Globus pallidus (tissue), 1 donor: ENCODE measurements at places on chromosomes 3 and 15.
A peak's percentile ranks its signal among the peaks of the same experiment; 100 is the strongest.

DNA sequence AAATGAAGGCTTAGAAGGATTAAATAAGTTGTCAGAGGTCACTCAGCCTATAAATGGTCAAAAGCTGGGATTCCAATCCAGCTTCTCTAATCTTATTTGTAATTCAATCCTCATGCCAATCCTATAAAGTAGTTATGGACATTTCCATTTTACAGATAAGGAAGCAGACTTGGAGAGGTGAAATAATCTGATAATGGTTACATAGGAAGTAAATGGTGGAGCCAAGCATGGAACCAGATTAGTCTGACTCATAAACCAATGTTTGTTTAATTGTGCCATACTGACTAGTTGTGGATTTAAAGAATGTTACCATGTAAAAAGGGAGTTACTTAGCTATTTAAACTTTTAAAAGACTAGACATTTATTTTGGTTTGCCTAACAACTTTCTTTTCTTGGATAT is 59.7 kb downstream of the KCNAB1 start:
- DNase-seq = no peak

- DNase-seq = no peak
Measured at GRCh38 chr3:45664578-45664977, 24.6 kb upstream of the SACM1L start.

- DNase-seq = no peak
Measured at GRCh38 chr3:12869035-12869621, 27.8 kb upstream of the RPL32 start.

DNA sequence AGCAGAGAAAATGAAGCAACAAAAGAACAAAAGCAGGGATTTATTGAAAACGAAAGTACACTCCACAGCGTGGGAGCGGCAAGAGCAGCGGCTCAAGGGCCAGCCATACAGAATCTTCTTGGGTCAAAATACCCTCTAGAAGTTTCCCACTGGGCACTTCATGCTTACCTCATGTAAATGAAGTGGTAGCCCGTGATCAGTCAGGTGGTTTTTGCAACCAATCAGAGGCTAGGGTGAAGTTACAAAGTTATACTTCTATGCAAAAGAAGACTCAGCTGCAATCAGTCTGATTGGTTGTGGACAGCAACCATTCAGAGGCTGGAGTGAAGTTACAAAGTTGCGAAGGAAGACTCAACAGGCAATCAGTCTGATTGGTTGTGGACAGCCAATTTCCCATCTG is 37.8 kb upstream of the TRH start:
- DNase-seq = peak; percentile 70

GRCh38 chr15:31230630-31231485 is 95.8 kb upstream of the KLF13 start:
- no peak for DNase-seq

- DNase-seq = no peak
Measured at GRCh38 chr3:39226106-39226741, 33.8 kb upstream of the XIRP1 start.

GRCh38 chr15:91400481-91400880 is 300.4 kb downstream of the SV2B start:
- no peak for DNase-seq

GRCh38 chr15:75231836-75232235 is 26.3 kb upstream of the GOLGA6C start:
- DNase-seq = no peak

DNA sequence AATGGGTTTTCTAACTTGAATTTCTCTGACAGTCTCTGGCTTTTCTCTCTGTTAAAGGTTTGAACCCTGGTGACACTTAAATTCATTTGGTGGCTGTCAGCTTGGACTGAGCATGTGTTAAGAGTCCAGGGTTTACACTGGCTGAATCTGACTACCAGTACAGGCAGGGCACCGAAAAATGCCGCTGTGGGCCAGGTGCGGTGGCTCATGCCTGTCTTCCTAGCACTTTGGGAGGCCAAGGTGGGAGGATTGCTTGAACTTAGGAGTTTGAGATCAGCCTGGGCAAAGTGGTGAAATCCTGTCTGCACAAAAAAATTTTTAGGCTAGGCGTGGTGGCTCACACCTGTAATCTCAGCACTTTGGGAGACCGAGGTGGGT is 1.8 kb downstream of the MANF start:
- DNase-seq = no peak

DNA sequence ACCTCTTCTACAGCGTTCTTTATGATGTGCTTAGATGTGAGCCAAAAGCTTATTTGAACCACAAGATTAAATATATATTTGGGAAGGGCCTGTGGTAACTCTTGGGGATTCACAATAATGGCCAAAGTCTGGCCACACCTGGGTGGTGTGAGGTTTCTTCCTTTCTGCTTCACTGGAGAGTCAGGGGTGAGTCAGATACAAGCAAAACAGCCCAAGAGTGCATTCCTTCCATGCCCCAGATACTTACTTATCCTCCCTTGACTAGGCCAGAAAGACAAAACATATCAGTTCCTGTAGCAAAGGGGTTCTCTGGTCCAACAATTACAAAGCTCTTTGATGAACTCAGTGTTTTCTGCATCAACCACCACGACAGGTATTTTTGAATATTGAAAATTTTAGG is 941 bp downstream of the ZBED2 start:
- DNase-seq = no peak

GRCh38 chr3:14688525-14688924 is 13.6 kb downstream of the C3orf20 start:
- DNase-seq = no peak

GRCh38 chr3:183466575-183466974 is 38.2 kb upstream of the MCF2L2 start:
- DNase-seq = no peak

DNA sequence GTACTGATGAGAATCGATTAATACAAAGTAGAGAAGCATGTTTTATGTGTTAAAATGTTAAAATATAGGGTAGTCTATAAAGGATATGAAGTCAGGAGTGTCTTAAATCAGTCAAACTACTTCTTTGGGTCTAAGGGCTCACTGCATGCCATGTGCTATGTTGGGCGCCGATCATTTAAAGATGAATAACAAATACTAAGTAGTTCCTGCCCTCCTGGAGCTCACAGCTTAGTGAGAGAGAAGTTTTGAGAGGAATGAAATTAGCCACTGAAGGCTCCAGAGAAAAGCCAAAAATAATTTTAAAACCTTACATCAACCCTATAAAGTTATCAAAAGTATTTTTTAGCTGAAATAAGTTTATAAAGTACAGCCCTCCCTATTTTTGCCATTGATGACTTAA is 44.5 kb downstream of the BLM start:
- DNase-seq = no peak

- no peak for DNase-seq
Measured at GRCh38 chr3:58404396-58404795, 29.2 kb downstream of the PDHB start.

- no peak for DNase-seq
Measured at GRCh38 chr3:127028781-127029657, 46.1 kb downstream of the PLXNA1 start.

DNA sequence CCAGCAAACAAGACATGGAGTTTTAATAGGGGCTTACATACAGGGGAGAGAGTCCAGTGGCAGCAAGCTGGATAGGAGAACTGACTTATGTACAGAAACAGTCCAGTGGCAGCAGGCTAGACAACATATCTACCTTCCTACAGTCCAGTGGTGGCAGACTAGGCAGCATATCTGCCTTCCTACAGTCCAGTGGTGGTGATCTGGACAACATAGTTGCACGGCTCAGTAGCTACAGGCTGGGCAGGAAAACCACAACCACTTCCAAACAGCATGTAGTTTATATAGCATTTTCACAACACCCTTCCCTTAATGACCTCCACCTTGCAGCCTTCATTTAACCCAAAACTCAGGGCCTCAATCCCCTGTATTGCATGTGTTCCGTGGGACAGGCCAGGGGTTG is 181.3 kb upstream of the EIF1B start:
- no peak for DNase-seq

DNA sequence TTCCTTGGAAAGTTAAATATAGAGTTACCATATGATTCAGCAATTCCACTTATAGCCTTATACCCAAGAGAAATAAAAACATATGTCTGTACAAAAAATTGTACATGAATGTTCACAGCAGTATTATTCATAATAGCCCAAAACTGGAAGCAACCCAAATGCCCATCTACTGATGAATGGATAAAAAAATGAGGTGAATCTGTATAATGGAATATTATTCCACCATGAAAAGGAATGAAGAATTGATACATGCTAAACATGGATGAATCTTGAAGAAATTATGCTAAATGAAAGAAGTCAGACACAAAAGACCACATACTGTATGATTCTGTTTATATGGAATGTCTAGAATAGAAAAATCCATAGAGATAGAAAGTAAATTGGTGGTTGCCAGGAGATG is 61.4 kb downstream of the TTC23 start:
- DNase-seq = no peak

GRCh38 chr3:176663837-176664831 is 533.1 kb downstream of the TBL1XR1 start:
- DNase-seq = peak; percentile 45

- no peak for DNase-seq
Measured at GRCh38 chr3:65559643-65560042, 479.1 kb downstream of the MAGI1 start.

- no peak for DNase-seq
Measured at GRCh38 chr3:14410106-14410502, 7.7 kb downstream of the SLC6A6 start.

DNA sequence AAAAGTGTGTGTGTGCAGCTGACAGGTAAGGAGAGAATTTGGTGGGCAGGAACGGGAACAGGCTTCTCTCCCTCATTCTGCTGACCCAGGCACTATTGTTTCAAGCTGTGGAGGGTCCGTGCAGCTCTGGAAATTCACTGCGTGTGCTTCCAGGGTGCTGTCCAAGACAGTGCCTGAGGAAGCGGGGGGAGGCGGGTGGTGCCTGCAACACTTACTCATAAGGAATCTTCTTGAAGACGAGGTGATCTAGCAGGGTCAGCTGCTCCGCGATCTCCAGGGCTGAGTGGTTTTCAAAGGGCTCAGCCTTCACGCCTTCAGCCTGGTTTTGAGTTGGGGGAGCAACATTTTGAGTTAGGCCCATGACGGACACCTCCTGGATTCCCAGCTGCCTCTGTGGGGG is 46.6 kb upstream of the CTSH start:
- no peak for DNase-seq

GRCh38 chr15:82934100-82934880 is 18.2 kb downstream of the HOMER2 start:
- no peak for DNase-seq

- no peak for DNase-seq
Measured at GRCh38 chr15:31158858-31159569, 57.5 kb upstream of the TRPM1 start.

DNA sequence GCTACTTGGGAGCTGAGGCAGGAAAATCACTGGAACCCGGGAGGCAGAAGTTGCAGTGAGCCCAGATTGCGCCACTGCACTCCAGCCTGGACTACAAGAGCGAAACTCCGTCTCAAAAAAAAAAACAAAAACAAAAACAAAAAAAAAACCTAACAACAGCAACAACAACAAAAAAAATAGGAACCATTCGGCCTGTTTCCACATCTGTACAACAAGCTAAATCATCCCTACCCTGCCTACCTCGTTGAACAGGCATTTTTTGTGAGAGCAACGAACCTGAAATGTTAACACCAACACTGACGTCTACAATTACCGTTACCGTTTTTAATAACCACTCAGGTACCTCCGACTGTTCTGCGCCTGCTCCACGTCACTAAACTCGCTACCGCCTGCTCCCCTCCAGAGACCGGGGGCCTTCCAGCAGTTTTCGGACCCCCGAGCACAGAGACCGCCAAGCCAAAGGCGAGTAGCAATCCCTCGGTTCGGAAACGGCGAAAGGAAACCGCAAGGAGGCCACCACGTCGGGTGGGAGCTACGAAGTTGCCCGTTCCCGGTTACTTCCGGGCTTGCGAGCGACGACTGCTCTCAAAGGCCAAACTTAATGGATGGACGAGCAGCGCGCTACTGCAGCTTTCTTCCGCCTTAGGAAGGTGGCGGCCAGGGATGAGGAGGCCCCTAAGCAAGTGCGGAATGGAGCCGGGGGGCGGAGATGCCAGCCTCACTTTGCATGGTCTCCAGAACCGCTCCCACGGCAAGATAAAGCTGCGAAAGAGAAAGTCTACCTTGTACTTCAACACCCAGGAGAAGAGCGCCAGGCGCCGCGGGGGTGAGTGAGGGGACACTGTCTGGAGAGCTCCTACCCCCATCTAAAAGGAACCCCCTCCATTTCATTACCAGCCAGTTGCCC is at the start of the genes PIGB and PIGBOS1:
Gene PIGB (plus strand): TSS at position 635 of the 907 bp plus-strand sequence. CDS start 29 bp downstream, at position 664.
Gene PIGBOS1 (minus strand): TSS at position 536 of the 907 bp plus-strand sequence. CDS start 1,331 bp downstream, outside the sequence.
- DNase-seq = peak; percentile 81

DNA sequence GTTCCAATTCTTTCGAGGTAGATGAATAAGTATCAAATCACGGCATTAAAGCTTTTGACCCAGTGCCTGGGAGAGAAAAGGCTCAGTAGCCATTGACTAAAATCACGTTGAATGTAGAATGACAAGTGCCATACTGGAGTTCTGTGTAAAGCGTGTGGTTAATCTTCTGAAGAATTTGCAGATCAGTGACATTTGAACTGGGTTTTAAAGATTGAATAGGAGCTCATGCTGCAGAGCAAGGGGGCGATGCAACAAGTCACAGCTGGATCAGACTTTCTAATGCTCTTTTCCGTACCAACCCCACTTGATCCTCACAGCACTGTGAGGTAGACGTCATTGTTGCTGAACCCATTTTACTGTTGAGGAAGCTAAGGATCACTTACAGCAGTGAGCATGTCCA is 49.5 kb upstream of the TPM1 start:
- DNase-seq = no peak

DNA sequence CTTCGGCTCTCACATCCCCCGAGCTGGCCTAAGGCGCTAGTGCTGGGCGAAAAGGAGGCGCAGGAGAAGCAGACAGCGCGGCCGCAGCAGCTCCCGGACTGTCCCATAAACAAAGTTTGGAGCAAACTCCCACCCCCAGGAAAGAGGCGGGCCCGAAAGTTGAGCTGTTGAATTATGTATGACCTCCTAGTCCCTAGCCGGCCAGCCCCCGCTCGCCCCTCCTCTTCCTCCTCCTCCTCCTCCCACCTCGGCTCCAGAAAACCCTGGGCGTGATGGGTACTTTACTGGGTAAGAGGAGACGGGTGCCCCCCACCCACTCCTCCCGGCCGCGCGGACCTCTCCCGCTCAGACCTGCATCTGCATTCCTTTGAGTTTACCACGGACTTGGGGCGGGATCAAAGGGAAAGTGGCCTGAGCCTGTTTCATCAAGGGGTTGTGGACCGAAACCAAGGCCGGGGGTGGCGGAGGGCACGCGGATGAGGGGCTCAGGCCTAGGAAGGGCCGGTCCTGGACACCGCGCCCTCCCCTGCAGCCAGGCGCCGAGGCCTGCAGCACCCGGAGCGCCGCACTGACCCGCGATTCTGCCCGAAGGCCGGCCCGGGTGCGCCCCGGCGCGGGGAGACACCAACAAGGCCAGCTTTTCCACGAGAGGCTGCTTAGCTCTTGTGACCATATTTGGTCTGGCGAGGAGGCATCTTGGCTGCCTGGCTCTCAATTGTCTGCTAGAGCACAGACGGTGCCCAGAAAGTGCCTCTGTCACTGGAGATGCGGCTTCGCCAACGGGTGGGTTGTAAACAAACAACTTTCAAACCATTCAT is at the start of gene WWTR1:
Gene WWTR1 (minus strand): TSS at position 100 of the 818 bp plus-strand sequence. CDS start 719 bp downstream, outside the sequence.
- peak; percentile 87 for DNase-seq

DNA sequence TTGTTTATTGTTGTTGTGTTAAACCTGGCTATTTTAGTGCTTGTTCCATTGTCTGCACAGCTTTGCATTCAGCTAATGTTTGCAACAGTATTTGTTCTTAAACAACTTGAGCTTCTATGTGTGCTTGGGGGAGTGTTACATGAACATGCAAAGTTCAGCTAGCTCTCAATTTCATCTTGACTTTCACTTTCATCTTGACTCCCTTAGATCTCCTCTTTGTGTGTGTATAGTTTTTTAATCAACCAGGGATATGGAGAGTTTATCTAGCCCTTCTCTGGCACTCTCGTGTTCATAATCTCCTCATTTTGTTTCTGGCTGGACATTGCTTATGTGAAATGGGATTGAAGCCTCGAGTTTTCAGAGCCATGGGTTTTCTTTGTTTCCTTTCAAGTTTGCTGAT is 212.4 kb upstream of the ZBTB20 start:
- DNase-seq = no peak
